AML-193 (cell line): ENCODE measurements at places on chromosomes 1 and 21.

GRCh38 chr1:234000557-234001041 lies 96.1 kb downstream of the SLC35F3 start:
- DNase-seq, result no peak

DNA sequence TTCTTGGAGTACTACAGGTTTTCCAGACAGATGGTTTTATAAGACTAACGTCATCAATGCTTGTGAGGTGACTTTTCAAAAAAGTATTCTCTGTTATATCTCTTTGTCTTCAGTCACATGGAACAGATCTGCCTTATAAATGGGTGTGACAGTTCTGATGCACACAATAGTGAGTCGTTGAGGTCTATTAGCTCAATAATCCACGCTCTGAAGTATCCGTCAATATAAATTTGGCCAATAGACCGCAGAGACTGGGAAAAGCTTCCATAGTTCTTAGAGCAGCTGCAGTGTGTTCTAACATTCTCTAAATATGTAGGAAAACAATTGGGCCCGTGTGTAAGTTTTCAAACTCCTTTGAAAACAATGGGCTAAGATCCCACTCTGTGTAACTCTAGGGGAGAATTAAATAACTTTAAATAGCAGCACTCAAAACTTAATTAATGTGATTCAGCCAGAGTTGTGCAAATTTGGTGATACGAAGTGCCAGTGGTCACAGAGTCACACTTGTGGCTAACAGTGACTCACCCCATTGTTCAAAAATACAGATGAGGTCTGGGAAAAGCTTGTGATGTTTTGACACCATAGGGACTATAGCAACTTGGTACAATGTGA lies 316.0 kb downstream of the LMO4 start:
- DNase-seq, result no peak

GRCh38 chr1:42961312-42962091 lies 2.8 kb upstream of the SLC2A1 start:
- DNase-seq, result no peak

DNA sequence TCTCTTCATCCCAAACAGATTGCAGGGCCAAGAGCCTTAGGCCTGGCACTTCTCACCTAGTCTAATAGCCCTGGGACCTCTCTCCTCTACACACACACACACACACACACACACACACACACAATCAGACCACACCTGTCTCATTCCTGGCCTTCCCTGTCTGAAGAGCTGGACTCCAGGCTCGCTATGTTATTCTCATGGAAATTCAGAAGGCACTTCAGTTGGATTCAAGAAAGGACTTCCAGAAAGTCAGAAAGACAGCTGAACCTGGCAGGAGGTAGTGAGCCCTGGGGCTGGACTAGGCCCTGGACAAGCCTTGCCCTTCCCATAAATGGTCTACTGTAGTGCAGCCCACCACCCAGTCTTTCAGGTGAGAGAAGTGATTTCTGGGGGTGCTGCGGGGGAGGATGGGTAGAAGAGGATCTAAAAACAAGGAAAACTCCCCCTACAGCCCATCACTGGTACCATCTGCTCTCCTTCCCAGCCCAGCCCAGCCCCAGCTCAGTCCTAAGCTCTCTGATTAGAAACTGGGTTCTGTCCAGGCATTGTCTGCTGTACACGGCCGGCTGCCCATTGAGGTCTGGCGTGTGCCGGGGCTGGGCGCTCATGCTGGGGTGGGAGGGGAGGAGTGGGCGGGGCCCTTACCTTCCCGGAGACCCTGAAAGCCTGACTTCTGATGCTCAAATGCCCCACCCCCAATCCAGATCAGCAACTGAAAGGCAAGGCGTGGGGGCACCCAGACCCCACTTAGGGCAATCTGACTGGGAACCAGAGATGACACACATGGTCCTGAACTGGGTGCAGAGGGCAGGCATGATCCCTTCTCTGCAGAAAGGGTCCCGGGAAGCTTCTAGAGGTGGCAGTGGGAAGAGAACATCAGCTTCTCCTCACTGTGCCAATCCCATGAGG lies 2.5 kb downstream of the KIF21B start:
- peak; percentile 15 for DNase-seq

GRCh38 chr1:222918801-222919477 lies 104.1 kb downstream of the DISP1 start:
- no peak for DNase-seq
